ENCODE measurements at places on chromosomes 1 and 21.

DNA sequence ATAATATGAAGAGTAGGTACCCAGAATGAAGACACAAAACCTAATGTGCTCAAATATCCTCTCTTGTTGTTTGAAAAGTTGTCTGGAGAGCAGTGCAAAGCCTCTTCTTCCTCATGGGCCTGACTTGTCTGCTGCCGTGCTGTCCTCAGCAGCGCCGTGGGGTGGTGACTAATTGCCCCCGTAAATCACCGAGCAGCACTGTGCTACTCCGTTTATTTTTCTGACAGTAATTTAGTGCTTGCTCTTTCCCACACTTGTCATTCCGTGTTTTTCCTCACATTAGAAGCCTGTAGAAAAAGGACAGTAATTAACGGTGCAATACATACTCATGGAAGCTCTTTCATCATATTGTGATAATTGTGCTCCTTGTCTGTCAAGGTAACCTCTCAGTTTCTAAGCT is 114.8 kb upstream of the BARHL2 start:
- DNase-seq = no peak

DNA sequence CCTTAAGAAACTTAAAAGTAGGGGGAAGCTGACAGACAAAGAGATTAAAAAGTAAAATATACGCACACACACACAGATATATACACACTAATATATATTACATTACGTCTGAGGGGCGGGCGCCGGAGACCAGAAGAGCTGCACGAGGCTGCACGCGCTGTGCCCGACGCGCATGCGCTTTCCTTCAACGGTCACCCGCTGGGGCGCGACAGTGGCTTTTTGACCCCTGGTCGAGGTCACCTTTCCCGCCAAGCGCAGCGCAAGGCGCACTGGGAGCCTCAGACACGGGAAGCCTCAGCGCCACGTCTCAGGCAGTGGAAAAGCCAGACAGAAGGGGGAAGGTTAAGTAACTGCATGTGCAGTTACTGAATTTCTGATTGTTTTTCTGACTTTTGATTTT is at the start of gene HORMAD1:
TSS of gene HORMAD1 (minus strand) at position 193 of the 400 bp plus-strand sequence. CDS start 1,390 bp downstream, outside the sequence.
- DNase-seq = no peak

GRCh38 chr1:236535190-236535589 is 11.4 kb downstream of the LGALS8 start:
- no peak for DNase-seq

- DNase-seq = no peak
These were observed at the start of gene LAMC2 for GRCh38 chr1:183185941-183186490. Gene LAMC2, plus strand, starts transcription at chr1:183186264. Its CDS starts 89 bp downstream, at chr1:183186353.

DNA sequence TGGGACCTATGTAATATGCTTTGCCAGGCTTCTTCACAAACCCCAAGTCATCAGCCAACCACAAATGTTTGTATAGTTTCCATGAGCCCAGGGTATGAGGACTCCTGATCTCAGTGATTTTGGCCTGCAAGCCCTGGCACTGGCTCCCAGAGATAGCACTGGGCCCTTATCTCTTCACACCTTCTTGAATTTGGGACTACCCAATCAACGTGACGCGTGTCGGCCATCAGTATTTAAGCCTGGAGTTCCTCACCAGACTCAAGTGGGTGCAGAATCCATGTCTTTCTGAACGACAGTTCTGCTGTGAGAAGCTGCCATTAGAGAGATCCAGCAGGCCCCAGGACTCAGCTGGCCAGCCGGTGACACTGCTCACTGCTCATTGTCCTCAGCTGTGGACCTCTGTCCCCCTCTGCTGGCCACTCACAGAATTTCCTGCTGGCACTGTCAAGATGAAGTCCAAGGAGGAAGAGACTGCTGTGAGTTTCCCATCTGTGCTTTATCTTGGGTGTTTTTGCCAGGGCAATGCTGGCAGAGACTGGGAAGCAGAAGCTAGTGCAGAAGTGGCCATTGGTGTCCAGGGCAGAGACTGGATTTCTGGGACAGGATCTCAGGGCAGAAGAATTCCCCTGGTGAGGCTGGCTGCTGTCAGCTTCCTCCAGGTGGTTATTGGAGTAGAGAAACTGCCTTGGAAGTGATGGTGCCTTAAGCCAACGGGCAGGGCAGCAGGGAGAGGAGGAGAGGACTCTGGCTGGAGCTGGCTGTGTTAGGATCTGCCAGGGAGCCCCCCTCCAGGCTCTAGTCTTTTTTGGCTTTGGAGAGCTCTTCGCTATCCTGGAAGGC is 28.4 kb downstream of the TMCC2 start:
- peak; percentile 87 for DNase-seq

DNA sequence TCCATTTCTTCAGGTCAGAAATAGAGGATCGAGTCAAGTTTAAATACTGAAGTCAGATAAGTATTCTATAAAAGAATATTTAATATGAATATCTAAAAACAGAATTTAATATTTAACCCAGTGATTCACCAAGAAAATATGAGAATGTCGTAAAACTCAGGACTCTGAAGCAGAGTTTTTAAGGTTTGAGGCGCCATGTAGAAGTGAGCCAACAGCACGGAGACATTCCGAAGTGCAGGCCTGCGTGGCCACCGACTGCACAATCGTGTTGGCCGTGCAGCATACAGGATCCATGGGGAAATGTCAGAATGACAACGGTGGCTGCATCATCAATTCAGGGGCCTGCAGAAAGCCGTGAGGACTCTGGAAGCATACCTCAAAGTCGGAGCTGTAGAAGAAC is 23.4 kb downstream of the MRAP start:
- no peak for DNase-seq

DNA sequence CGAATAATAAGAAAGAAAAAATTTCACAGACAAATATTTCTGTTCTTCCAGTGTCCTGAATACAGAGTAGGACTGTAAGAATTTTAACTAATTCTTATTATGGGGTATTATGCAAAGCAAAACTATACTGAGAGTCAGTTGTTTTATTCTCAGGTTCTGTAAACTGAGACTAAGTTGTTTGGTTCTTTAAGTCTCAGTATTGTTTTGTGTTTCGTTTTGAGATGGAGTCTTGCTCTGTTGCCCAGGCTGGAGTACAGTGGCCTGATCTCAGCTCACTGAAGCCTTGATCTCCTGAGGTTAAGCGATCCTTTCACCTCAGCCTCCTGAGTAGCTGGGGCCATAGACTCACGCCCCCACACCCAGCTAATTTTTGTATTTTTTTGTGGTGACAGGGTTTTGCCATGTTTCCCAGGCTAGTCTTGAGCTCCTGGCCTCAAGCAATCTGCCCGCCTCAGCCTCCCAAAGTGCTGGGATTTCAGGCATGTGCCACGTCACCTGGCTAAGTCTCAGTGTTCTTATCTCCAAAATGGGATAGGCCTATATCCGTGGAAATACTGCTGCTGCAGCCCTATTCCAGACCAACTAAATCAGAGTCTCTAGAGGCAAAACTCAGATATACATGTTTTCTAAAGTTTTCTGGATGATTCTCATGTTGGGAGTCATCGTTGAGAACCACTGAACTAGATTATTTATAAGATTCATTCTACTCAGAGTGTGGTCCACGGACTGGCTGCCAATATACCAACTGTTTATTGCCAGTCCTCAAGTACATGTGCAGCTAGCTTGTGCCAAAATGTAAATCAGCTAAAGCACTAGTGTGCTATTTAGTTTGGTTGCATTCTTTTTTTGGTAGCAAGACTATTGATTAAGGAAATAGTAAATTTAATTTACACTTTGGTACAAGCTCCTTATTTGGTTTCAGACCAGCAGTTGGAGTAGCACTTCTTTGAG is 116.6 kb downstream of the HS2ST1 start:
- no peak for DNase-seq

DNA sequence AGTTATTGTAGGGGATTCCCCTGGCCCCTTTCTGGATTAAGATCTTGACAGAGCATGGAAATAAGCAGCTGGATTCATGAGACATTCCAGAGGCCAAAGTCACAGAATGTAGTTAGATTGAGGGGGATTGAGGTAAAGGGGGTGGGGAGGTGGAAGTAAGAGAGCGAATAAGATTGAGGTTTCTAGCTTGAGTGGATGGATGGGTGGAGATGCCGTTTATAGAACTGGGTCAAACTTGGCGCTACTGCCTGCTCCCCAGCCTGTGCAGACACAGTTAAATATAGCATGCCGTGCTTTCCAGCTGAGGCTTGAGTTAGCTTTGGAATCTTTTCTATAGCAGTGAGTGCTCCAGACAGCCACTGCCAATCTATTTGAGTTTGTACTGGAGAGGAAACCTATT is 85.7 kb downstream of the DYRK1A start:
- DNase-seq = peak; percentile 78

GRCh38 chr1:53889304-53890298 is at the start of gene YIPF1:
Gene YIPF1, minus strand, starts transcription at chr1:53889797. Its CDS starts 860 bp downstream, at chr1:53888937.
- peak; percentile 89 for DNase-seq

DNA sequence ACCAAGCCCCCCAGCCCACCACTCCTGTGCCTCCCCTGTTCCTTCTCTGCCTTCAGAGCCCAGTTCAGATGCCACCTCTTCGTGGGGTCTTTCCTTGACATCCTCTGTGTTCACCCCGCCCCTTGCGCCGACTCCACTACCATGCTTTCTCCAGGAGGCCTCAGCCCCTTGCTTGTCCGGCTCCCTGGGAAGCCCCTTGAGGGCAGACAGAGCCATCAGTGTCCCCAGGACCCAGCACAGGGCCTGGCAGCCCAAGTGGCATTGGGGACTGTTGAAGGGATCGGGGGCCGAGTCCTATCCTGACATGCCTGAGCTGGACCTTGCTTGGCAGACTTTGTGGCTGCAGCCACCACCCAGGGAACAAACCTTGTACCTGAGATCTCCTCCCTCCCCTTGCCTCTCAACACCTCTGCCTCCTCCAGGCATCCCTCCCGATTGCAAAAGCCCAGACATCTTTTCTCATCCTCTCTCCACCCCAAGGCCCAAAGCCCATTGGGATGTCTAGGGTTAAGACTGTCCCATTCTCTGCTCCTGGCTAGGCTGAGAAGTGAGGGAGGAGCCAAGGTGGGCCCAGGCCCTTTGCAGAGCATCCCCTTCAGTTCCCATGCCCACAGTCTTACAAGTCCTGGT is 3.4 kb downstream of the CLDN19 start:
- DNase-seq = no peak

DNA sequence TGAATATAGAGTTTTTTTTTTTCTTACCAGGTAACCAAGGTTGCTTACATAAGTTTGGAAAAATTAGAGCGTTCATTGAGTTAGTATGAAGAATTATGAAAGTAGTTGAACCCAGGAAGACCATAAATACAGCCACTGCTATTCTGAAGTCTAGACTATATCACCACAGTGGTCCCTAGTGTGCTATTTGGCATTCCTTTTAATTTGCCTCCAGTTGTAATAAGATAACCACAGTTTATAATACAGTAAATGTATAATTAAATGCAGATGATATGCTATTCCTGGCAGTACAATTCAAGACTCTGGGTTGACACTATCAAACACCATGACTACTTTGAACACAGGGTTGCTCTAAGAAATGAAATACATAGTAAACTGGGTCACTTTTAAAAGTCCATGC is 270.5 kb downstream of the BRINP2 start:
- DNase-seq = no peak

DNA sequence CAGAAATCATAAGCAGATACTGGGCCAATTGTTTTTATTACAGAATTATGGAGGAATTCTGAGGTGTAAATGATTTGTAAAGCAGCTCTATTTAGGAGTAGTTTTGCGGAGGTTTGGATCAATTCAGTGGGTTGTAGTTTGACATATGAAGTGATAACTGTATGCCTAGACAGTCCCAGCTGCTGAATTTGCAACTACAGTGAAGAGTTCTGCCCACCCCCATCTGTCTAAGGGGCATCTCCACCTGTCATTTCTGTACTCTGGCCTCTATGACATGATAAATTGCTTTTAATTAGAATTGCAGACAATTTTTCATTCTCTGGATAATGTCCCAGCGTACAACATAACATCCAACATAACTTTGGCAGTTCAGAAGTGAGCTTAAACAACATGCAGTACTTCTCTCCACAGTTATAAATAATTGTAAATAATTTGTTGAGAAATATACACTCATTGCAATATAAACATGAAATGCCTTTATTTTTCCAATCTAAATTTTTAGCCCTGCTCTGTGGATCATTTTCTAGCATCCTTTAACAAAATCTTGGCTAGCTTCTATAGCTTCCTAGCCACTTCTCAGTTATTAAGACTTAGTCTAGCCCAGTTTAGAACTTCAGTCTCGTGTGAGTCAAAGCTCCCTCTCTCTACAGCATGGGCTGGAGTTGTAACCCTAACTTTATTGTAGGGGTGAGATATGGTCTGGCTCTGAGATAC is 52.3 kb downstream of the PDE4B start:
- DNase-seq = no peak

DNA sequence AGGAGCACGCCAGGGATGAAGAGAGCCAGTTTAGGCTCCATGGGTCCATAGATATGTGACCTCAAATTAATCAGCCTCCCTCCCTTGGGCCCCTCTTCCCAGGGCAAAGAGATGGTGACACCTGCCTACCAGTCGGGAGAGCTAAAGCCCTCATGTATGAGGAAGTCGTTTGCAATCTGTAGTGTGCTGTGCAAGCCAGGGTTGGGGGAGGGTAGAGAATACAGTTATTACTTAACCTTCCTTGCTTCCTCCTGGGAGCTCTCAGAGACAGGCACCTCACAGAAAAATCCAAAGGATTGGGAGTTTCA is 4.0 kb downstream of the PGLYRP4 start:
- no peak for DNase-seq

DNA sequence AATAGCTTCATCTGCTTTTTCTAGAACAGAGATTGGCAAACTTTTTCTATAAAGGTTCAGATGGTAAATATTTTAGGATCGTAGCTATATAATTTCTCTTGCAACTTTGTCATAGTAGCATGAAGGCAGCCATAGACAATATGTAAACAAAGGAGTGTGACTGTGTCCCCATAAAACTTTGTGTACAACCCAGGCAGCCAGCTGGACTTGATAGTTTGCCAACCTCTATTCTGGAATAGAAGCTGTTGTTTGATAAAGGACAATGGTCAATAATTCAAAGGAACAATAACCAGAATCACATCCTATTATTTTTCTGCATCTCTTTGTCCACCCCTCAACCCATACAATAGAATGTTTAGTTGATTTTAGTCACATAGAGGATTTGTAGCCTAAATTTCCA is 286.7 kb downstream of the LMX1A start:
- DNase-seq = no peak

DNA sequence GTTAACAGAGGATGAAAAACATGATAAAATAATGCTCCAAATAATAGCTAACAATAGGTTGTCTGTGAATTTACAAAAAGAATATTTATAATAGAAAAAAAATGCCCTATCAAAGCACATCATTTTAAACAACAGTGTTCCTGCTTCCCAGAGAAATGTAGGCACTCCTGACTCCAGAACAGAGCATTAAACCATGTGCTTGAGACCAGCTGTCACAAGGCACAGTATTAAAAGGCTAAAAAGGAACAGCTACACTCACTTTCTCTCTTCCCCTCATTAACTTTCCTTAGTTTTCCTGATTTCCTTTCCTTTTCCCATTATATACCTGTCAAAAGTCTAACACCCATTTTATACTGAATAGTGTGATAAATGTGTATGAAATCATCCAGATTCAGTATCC is 10.9 kb downstream of the VAV3 start:
- DNase-seq = no peak

GRCh38 chr21:34156957-34157356 is 83.6 kb downstream of the MRPS6 start:
- DNase-seq = no peak

GRCh38 chr1:241453732-241454131 is 65.8 kb downstream of the FH start:
- no peak for DNase-seq

GRCh38 chr1:48182439-48182838 is 40.1 kb upstream of the SLC5A9 start:
- DNase-seq = no peak

GRCh38 chr21:45383615-45384201 is 21.3 kb upstream of the COL18A1 start:
- no peak for DNase-seq
